ENCODE measurements at places on chromosomes 11 and 22. TPM values are rescaled to one million over a fixed set of nuclear protein-coding genes. Genes with fewer than 3 reads are reported as not detected.

FAM181B gene
- total RNA-seq: not detected

DNA sequence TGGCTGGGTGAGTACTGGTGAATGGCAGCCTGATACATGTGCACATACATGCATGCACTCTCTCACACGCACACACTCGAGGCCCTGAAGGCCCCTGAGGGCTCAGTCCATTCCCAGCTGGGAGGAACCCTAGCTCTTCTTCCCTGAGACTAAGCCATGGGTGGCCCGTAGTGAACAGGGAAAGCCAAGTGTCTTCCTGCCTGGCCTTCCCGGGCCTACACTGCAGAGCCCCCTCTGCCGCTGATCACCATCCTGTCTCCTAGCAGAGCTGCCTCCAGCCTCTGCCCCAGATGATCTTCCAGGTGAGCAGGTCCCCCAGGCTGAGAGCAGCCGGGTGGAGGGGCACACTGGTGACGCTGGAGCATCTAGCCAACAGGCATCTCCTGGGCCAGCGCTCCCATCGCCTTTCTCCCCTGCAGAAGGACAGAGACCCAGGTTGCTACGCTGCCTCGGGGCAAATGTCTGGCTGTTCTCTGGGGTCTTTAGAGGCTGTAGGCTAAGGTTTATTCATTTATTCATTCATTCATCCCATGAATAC is 57.3 kb downstream of the CD82 start:
- DNase-seq: no peak

DNA sequence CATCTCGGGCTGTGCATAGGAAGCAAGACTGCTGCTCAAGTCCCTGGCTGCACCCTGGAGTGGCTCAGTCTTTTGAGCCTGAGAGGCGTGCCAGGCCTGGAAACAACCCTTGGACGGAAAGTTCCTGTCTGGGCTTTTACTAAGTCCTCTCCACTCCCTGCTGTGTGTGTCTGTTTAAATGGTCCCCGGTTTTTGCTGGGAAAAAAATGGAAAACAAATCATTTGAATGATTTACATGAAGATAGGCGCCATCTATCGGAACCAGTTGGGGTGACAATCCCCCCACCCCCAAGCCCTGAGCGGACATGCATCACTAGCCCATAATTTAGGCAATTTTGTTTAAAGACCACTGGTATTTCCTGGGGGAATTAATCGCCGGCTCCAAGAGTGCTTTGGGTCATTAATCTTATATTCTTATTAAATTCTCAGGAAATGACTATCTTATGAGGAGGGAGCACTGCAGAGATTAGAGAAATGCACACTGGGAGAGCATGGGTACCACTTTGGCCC is 2.7 kb upstream of the GAB2 start:
- DNase-seq: peak; percentile 76

- no peak for DNase-seq
Measured at GRCh38 chr11:26078231-26078821, 253.6 kb upstream of the ANO3 start.
